ENCODE measurements at places on chromosomes 11 and 22.
A peak's percentile ranks its signal among the peaks of the same experiment; 100 is the strongest.

- DNase-seq = no peak
These were observed 32.1 kb downstream of the GRIK4 start for GRCh38 chr11:120543521-120544215.

- DNase-seq = no peak
These were observed 36.6 kb downstream of the KCNJ1 start for GRCh38 chr11:128830290-128831173.

DNA sequence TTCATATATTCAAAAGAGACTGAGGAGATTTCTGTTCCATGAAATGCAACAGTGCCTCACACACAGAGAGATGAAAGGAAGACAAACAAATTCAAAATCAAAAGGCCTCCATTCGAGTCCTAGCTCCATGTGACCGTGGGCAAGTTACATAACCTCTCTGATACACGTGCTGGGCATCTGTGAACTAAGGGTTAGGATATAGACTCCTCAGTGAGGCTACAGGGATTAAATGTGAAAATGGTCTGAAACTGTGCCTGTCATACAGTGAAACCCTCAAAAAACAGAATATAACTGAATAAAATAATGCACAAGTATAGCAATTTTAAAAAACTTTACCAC, 111.8 kb upstream of the MTMR2 start:
- DNase-seq = no peak

- DNase-seq = no peak
These were observed 1145.6 kb upstream of the TENM4 start for GRCh38 chr11:80586464-80586863.

GRCh38 chr22:27993774-27994350, 74.8 kb upstream of the PITPNB start:
- DNase-seq = no peak

- DNase-seq = no peak
These were observed 32.8 kb upstream of the FGF3 start for GRCh38 chr11:69852056-69852455.

DNA sequence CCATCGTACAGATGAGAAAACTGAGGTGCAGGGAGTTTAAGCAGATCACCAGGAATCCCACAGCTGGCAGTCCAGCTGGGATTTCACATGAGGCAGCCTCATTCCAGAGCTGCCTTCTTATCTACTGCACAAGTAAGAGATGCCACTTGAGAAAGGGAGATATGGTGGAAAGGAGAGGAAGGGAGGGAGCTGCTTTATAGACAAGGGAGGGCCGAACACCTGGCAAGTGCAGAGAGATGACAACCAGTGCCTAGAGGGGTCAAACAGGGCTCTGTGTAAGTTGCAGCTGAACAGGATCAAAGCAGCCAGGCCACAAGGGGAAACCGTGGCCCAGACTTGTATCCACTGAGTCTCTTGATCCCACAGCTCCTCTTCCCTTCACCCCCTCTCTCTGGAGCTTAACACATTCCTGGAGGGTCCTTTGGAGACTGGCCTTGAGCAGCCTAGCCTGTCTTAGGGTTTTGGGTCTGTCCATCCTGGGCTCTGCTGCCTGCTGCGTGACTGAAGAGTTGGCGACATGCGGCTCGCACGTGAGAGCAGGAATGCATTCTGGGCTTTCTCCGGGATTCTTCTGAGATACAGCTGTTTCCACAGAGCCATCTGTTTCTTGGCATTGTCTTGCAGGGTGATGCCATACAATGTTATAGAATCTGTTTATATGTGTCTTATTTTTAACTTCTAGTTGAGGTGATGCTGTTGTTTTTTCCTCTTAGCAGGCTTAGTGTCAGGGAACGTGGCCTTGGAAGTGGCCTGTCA, 268.5 kb upstream of the SYN3 start:
- DNase-seq = no peak

DNA sequence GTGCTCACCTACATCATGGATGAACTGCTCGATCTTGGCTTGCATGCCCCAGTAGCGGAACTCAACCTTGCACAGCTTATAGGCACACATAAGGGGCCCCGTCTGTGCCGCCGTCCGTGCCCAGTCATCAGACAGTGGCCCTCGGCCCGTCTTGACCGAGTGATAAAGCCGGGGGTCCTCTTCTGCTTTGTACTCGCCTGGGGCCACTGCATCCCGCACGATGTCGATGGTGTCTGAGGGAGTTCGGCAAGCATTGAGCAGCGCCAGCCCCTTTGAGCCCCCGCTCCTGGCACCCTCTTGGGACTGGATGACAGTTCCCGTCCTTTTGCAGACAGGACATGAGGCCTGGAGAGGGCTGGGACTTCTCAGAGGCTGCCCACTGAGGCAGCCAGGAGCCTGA, 3.3 kb downstream of the PITPNM1 start:
- no peak for DNase-seq

DNA sequence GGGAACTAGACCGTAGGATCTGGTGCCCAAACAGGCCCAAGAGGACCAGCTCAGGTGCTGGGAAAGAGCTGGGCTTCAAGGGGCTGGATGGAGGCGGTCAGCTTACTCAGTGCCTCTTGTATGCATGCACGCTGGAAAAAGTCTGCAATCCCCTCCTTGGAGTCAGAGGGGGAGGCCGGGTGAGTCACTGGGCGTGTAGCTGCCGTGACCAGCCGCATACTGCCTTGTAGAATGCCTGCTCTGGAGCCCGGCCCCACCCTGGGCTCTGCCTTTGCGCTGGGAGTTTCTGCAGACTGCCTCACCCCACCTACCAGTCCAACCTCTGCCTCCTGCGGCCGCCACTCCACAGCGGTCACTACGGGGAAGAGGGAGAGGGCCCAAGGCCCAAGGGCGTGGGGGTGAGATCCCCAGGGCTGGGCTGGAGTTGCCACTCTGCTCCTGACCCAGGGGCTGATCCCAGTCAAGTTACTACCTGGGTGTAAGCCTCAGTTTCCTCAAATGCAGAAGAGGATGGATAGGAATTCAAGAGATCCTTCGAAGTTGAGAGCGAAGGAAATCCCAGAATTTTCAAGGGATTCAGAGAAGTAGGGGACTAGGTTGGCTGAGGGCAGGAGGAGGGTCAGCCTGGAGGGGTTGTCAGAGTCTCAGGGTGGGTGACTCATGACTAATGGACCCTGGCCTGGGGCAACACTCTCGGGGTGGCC, 4.2 kb downstream of the MRGPRF start:
- peak; percentile 98 for DNase-seq

GRCh38 chr22:42820045-42820763, 36.9 kb downstream of the ARFGAP3 start:
- peak; percentile 26 for DNase-seq

DNA sequence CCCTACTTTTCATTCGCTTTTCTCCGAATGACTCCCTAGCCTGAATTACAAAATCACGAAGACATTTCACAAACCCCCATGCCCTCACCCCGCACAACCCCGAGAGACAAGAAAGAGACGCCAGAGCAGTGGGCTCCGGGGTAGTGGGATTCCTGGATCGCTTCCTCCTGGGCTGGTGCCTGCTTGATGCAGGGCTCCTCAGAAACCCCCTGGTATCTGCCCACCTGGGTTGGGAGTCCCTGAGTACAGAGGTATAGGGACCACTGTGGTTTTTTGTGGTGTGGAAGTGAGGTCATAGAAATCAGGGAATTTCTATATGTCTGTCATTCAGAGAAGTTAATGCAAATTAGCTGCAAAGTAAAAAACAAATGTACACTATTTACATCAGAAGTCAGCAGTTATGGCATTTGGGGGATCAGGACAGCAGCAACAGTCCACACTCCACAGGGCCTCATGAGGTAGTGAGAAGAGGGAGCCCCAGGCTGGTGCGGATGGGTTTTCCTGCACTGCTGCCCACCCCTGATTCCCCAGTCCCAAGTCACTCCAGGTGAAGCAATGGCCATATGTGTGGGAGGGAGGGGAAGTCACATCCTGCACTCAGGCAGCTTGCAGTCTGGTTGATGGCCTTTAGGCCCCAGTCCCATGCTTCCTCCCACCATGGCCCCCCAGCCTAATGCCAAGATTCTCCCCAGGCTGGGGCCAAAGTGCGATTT, 39.6 kb downstream of the BUD13 start:
- no peak for DNase-seq

- no peak for DNase-seq
These were observed 13.2 kb downstream of the PPFIBP2 start for GRCh38 chr11:7527029-7527428.

GRCh38 chr11:60078745-60079144, 9.7 kb upstream of the MS4A2 start:
- no peak for DNase-seq

- peak; percentile 13 for DNase-seq
These were observed 961.5 kb downstream of the FAM181B start for GRCh38 chr11:81772166-81772565.

DNA sequence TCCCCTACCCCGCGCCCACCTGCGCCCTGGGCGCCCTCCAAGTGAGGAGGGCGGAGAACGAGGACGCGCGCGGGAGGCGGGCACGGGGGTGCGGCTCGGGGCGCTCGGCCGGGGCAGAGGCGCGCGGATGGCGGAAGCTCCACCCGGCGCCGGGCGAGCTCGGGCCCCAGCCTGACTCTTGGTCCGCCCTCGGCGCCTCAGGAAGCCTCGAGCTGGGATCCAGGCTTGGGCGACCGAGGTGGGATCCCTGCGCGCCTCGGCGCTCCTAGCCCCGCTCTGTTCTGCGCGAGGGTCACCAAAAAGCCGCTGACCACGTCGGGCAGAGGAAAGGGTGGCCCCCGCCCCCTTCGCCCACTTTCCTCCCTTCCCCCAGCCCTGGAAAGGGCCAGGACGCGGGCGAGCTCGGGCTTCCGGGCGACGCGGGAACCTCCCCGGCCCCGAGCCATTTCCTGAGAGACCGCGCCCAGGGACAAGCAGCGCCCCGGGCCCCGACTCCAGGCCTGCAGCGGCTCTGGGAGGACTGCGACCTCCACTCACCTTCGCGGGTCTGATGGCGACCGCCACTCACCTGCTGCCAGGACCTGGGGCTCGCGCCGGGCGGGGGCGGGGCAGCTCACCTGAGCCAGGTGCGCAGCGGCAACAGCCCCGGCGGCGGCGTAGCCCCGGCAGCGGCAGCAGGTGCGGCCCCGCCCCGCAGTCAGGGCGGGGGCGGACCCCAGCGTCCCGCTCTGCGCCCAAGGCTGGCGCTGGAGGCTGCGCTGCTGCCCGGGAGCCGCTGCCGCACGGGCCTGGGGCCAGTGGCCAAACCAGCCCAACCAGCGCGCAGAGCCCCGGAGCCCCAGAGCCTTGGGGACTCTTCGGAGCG, 2.2 kb upstream of the SIGIRR start:
- no peak for DNase-seq

DNA sequence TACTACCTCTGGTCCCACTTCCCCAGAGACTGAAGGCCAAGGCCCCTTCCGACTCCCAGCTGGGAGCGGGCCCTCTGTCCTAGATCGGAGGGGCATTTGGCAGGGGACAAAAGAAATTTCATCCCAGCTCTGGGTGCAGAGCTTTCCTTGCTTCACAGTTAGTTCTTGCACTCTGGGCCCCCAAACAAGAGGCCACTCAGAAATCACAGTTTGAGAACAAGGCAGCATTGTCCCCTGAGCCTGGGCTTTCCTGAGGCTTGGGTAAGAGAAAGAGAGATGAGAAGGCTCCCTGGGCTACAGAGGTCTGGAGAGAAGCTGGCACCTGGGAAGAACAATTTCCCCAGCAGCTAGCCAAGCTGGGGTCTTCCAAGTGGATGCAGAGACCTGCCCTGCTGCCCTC, 71.8 kb upstream of the NCAM1 start:
- DNase-seq = no peak

DNA sequence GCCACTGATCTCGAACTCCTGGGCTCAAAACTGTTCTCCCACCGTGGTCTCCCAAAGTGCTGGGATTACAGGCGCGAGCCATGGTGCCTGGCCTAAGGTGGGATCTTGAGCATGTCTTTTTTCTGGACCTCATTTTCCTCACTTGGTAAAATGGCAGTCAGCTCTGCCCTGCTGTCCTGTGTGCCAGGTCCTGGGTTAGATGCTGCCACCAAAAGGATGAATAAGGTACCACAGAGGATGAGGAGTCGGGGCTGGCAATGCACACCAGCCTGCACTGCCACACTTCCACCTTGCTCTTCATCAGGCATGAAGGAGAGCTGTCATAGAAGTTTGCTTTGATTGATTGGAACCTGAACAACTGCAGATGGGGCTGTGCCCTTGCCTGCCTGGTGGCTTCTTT, 32.3 kb downstream of the ACO2 start:
- no peak for DNase-seq

DNA sequence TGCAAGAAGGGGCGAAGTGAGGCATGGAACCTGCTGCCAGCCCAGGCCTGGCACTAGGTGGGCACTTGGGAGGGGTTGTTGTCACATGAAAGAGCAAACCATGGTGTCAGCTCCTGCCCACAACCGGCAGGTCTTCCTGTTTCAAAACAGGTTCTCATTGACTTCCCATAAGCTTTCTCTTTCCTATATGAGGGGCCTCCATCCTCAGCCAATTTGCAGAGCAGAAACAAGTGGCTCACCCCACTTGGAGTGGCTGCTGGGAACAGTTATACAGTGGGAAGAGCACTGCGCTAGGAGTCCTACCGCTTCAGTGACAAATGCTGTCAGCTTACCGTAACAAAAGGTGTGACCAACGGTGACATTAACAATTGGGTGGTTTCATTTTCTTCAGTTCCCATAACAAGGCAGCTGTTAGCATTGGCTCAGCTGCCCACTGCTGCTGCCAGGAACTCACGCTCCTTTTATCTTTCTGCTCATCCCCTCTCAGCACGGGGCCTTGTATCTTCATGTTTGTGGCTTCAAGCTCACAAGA, 10.2 kb upstream of the SSTR3 start:
- no peak for DNase-seq

GRCh38 chr11:19576054-19576453, 136.6 kb upstream of the NAV2 start:
- DNase-seq = no peak
